ENCODE measurements at places on chromosomes 11 and 22.

DNA sequence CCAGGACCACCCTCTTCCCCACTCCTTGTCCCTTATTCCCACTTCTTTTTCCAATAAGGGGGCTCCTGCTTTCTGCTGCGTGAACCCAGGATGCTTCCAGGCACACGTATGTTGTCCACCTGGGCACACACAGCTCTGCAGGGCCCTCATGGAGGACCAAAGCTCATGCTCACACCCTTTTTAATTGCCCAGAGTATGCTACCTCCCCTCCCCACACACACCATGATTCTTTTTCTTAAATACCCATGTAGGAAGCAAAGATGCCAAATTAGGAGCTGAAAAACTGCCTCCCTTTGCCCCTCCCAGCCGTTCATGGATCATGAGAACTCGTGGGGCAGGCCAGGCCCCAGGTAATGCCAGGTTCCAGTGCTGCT is 5.1 kb downstream of the NECTIN1 start:
- DNase-seq, result no peak

DNA sequence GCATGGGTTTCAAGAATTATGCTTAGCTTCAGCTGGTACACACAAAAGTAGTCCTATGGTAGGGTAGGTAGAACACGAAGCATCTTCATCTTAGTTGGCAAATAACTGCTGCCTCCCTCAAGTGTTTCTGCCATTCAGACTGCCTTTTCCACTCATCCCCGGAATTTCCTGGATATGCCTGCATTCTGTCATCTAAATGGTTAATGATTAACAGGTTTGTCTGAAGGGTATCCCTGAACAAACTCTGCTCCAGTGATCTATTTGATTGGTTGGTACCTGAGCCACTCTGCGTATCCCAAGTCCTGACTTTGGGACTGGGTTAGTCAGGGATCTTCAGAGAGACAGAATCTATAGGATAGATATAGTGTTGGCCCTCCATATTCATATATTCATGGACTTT is 272.3 kb upstream of the RAG2 start:
- DNase-seq, result no peak

GRCh38 chr11:14513800-14514199 is 6.4 kb downstream of the PSMA1 start:
- DNase-seq, result no peak

GRCh38 chr11:122181893-122182292 is 65.9 kb upstream of the BLID start:
- DNase-seq, result no peak

GRCh38 chr22:17783312-17783711 is 9.0 kb upstream of the BID start:
- DNase-seq, result no peak

DNA sequence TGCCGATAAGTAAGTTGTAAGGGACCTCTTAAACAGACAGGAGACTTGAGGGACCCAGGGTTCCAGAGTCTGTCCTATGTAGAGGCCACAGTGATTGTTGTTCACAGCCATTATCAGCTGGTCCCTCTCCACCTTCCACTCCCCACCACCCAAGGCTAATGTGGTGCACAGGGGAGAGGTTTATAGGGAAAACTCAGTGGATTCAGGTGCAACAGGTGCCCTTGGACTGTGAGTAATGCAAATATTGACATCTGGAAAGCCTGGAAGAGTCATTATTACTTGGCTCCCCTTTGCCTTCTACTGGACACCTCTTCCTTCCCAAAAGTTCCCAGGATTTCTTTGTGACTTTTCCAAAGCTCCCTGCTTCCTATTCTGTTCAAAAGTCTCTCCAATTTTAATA is 441.1 kb upstream of the CCDC90B start:
- DNase-seq, result no peak

GRCh38 chr22:50422046-50422445 is 52.8 kb downstream of the SBF1 start:
- DNase-seq, result no peak

DNA sequence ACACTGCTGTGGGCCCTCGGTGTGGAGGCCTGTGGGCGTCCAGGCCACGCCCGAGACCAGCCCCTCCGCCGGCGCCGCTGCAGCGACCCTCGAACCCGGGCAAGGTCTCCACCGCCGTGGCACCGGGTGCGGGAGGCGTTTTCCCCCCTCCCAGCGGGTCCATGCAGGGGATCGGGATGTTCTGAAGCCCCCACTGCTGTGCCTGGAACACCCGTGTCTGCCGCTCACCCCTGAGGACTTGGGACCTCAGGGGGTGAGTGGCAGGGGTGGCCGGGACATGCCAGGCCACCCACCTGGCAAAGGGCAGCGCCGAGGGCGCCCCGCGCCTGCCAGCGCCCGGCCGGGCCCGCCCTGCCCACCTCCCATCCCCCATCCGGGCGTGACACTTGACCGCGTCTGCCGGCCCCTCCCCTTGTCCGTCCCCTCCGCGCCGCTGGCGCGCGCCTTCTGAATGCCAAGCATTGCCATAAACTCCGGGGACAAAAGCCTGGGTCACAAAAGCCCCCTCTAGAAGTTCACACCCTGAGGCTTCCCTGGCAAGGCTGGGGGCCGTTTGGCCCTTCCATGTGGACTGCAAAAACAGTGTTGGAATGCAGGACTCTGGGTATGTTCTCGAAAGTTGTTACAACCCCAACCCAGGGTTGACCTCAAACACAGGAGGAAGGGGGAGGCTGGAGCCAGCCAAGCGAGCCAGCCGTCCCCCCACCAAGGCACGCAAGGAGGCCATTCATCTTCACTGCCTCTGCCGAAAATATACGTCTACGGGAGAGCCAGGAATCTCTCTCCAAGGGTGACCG is 819 bp upstream of the KCNQ1OT1 start:
- DNase-seq, result no peak

- no peak for DNase-seq
These were observed 2082.7 kb upstream of the RAG2 start for GRCh38 chr11:38680746-38681145.

- DNase-seq, result no peak
These were observed 7.1 kb upstream of the PEX26 start for GRCh38 chr22:18070556-18071306.

- DNase-seq, result no peak
These were observed 3.5 kb downstream of the MUC5B start for GRCh38 chr11:1226226-1226985.

GRCh38 chr11:36000616-36001190 is 56.8 kb downstream of the LDLRAD3 start:
- no peak for DNase-seq

DNA sequence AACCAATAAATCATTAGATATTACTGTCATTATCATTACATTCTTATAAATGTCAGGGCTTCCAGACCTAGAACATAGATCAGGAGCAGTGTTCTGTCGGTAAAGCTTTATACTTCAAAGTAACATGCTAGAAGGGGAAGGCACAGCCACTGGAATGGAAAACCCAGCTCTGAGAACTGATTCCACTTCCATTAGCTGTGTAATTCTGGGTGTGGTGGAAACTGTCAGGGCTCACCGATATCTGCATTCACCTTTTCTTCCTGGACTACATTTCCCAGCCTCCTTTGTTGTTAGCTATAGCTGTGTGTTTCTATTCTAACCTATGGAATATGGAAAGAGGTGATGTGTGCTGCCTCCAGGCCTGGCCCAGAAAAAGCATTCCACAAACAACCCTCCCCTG is 585.8 kb downstream of the BUD13 start:
- DNase-seq, result no peak

- no peak for DNase-seq
These were observed 188.7 kb downstream of the CTTN start for GRCh38 chr11:70587075-70587389.

- DNase-seq, result no peak
These were observed 26.7 kb downstream of the FLI1 start for GRCh38 chr11:128720522-128720985.

GRCh38 chr11:2312232-2313042 is 10.6 kb downstream of the TSPAN32 start:
- DNase-seq, result no peak

- no peak for DNase-seq
These were observed 76.0 kb downstream of the MRTFA start for GRCh38 chr22:40560551-40560950.

DNA sequence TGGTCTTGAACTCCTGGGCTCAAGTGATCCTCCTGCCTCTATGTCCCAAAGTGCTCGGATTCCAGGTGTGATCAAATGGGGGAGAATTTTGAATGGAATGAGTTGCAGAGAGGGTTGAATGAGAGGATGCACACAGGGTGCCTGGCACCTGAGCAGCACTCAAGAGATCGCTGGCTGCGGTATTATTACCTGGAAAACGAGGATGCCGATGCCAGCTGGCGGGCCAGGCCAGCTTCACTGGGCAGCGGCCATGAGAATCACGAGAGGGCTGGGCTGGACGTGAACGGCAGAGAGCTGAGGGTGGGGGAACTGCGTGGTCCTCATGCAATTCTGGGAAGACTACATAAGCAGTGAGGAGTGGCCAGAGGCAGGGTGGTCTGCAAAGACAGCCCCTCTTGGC is 2.9 kb downstream of the MGAT3 start:
- DNase-seq, result no peak

GRCh38 chr11:59676205-59676604 is 7.4 kb upstream of the PATL1 start:
- no peak for DNase-seq

GRCh38 chr22:46173152-46173551 is 22.8 kb downstream of the PPARA start:
- no peak for DNase-seq

DNA sequence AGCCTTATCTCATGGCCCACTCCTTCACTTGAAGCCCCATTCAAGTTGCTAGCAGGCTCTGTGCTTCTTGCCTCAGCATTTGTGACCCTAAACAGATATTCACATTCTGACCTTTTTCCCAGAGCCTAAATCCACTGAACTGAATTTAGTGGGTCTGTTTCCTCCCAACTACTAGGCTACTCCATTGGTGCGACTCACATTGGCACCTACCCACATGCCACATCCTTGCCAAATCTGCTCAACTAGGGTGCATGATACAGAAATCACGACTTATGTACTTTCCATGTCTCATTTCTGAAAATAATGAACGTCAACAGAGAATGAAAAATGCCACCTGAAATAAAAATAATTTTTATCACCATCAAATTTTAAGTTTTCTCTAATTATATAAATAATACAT is 8.4 kb upstream of the MMP12 start:
- no peak for DNase-seq

DNA sequence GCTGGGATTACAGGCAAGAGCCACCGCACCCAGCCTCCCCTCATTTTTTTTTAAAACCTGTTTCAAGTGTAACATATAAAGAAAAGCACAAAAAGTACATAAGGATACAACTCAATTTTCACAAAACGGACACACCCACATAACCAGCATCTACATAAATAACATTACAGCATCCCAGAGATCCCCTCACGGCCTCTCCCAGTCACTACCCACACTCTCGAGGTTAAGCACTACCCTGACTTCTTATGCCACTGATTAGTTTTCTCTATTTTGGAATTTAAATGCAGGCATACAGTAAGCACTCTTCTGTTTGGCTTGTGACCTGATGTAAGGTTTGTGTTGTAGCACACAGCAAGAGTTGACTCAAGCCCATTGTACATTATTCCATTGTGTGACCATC is 82.5 kb downstream of the CLPB start:
- no peak for DNase-seq

- no peak for DNase-seq
These were observed 8.3 kb downstream of the TRIM29 start for GRCh38 chr11:120129570-120129969.

DNA sequence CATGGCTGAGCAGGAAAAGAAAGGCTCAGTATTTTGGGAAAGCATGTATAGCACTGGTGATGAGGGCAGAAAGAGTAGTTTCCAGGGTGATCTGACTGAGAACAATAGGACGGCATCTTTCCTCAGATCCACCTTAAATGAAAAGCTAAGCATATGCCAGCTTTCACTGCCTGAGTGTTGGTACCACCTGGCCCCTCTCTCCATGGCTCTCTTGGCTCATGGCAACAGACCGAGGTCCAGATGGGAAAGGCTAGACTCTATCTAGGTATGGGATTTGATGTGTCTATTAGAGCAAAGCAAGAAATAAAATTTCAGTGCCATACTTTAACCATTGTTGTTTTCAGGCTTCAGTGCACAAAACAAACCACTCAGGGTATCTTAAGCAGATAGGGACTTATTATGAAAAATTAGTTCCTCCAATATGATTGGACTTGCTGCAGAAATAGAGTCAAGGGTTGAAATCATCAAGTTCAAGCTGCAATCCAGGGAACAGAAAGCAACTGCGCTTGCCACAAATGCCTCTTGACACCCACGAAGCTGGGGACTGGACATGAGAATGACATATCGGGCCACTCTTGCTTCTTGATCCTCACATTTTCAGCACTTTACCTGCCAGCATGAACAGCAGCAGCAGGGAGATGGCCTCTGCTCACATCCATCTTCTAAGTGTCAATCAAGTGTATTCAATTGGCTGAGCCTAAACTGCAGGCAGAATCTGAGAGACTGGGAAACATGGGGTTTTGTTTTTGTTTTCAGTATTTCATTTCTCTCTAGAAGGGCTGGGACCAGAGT is 64.0 kb upstream of the SNX19 start:
- DNase-seq, result no peak

DNA sequence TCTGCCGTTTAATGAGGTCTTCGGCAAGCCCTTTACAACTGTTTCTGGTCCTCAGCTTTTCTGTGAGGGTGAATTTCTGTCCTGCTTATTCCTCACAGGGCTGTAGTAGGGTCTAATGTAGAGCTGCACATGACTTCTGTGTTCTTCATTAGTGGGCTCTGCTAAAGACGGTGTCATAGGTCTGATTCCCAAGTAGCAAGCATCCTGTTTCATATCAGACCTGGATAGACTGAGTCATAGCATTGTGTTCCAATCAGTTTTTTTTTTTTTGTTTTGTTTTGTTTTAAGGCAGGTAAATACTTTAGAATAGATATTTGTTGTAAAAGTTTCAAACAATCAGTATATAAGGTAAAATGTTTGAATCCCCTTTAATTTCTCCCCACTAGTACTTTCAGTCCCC is 35.4 kb downstream of the BIRC2 start:
- DNase-seq, result no peak

- peak; percentile 68 for DNase-seq
These were observed 4.2 kb upstream of the STIP1 start for GRCh38 chr11:64181506-64182411.

DNA sequence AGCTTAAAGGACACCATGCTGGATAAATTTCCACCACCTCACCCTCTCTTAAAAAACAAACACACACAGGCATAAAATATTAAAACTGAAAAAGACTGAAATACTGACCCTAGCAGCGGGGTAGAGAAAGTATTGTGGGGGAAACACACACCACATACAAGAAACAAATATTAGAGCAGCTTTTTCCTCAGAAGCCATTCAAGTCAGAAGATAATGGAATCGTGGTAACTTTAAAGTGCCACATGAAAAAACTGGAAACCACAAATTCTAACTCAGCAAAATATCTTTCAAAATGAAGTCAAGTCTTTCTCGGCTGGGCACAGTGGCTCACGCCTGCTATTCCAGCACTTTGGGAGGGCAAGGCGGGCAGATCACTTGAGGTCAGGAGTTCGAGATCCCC is 223.2 kb downstream of the DYNC2H1 start:
- DNase-seq, result no peak

- DNase-seq, result no peak
These were observed 113.6 kb upstream of the NNMT start for GRCh38 chr11:114182471-114183043.

- DNase-seq, result no peak
These were observed 38.0 kb downstream of the RTN4R start for GRCh38 chr22:20229916-20230775.

GRCh38 chr11:115845872-115846271 is 341.7 kb upstream of the CADM1 start:
- no peak for DNase-seq
